ENCODE measurements at places on chromosomes 7 and 10. TPM values are rescaled to one million over a fixed set of nuclear protein-coding genes. Genes with fewer than 3 reads are reported as not detected.

GRCh38 chr10:72124989-72125388, 36.6 kb upstream of the SPOCK2 start:
- DNase-seq, result no peak

Gene AQP1
- 0.13 TPM for total RNA-seq

DNA sequence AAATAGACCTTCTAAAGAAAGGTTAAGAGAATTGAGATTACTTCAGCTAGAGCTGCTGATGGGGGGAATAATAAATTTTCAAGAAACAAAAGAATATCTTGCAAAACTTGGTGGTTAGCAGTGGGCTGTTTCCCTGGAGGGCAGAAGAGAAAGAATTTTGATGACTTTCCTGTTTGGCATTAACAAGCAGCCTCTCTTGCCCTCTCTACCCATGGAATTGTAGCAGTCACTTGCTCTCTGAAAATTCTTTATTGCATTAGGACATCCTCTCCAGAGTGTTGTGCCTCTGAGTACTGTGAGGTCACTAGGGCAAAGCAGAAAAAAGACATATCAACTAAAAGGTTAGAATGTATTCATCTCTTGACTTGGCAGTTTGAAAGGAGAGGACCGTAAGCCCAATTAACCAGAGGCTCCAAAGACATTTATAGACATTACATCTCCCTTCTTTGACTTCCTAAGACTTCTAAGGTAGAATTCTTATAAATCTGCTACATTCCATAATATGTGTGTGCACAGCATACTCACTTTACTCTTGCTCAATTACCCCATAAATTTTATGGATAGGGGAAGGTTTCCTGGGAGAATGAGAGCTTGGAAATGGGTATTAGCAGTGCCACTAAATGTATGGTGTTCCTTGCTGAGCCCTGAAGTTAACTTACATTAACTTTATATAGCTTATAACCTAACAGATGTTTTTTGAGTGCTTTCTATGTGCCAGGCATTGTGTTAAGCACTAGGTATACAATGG, 215.3 kb downstream of the KIF20B start:
- DNase-seq, result no peak

DNA sequence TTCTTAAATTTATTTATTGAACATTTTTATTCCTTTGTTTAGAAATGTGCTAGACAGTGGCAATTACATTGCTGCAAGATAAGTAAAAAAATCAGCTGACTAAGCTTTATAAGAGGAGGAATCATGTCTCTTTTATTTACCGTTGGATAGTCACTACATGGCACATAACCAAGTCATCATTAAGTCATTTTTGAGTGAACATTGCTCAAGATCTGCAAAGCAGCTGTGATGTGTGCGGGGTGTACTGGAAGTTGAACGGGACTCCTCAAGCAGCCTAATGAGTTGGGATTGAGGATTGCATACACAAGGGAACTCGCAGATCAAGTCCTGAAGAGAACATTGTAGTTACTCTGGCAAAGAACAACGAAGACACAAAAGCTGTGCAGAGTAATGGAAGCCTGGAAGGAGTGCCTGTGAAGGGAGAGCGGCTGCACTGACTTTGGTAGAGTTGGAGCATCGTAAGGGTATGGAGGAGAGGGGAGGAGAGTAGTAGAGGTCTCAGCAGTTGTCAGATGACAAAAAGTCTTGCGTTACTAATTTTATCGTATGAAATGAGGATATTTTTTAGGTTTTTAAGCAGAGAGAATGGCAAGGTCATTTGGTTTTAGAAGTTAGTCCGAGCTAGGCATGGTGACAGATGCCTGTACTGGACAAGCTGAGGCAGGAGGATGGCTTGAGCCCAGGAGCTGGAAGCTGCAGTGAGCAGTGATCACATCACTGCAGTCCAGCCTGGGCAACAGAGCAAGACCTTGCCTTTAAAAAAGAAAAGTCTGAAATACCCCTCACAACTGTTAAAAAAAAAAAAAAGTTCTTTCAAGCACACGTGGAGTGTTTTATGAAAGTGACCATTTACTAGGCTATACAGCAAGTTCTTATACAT, 95.1 kb downstream of the BMPR1A start:
- no peak for DNase-seq

DNA sequence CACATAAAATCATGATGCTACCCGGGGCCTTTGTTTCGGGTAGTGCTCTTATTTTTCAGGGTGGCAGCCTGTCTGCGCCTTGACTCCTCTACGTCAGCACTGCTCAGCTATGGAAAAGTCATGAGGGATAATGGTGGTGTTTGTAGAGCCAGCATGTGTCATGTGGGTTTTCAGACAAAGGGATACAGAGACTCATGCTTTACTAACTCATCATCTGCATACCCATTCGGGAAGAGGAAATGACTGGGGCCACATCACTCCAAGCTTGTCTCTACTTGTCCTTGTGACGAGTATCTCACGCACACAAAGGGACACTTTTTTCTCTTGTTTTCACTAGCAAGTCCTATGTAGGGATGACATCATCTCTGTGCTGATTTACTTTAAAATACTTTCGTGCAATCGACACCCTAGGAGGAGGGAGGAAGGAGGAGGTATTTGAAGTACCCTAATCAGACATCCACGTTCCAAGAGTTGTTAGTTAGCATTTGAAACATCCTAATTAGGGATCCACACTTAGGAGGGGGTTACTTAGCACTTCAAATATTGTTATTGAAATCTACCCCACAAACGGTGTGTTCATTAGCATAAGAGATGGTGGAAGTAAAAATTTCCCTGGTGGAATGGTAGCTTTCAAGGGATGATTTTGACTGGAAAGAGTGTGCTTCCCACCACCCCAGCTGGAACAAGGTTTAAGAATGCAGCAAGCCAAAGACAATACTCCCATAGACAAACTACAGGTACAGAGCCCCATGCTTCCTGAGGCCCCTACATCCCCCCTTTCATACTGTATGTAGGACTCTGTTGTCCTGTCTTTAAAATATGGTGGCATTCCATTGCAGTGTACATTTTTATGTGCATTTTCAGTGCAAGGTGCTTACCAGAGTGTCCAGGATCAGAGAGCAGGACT, 52.0 kb downstream of the THNSL1 start:
- DNase-seq, result no peak

DNA sequence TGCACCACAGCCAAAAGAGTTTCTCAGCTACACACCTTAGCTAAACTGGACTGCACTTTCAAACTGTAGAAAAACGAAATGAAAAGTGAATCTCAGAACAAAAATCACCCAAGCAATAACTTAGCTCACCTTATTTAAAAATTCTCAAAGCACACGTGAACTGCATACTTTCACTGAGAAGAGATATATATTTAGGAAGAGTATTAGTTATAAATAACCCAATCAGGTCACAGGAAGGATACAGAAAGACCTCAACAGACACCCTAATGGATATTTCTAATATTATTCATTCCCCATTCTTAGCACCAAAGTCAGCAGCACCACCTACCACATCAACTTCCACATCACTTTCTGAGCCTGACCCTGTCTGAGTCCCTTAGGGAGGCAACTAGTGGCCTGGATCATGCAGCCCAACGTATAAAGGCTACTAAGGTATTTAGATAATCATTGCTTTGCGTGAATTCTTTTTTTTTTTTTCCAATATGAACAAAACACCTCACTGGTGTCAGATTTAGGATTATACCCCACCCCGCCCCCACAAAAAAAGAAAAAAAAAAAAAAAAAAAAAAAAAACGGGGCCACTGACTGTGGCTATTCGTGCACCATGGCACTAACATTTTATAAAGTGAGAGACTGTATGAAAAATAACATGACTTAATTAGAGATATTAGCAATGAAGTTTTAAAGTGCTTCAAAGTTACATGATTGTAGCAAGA, 2.6 kb downstream of the ABI1 start:
- DNase-seq, result no peak

Gene PILRA
- total RNA-seq, result 9.9 TPM

- DNase-seq, result no peak
Observed at GRCh38 chr10:30013757-30014156, 45.6 kb downstream of the JCAD start.

- no peak for DNase-seq
Observed at GRCh38 chr7:132380059-132380458, 196.2 kb downstream of the PLXNA4 start.

- no peak for DNase-seq
Observed at GRCh38 chr7:50651271-50651989, 86.2 kb upstream of the DDC start.

Gene SLC26A5
- total RNA-seq, result not detected
